ENCODE measurements at places on chromosomes 2 and 18. TPM values are rescaled to one million over a fixed set of nuclear protein-coding genes. Genes with fewer than 3 reads are reported as not detected.

Gene KCMF1
- 21.0 TPM for polyA plus RNA-seq

Gene MOGAT1
- polyA plus RNA-seq, result not detected

Gene GCG
- not detected for polyA plus RNA-seq

Gene BUB1
- polyA plus RNA-seq, result 0.15 TPM

Gene CXCR4
- 9.5 TPM for polyA plus RNA-seq

Gene VIL1
- polyA plus RNA-seq, result 10.5 TPM

Gene RRM2
- 3.6 TPM for polyA plus RNA-seq

Gene TNFAIP6
- 0.28 TPM for polyA plus RNA-seq

Gene GULP1
- polyA plus RNA-seq, result 12.2 TPM

Gene SAG
- not detected for polyA plus RNA-seq

Gene PLGLB1
- polyA plus RNA-seq, result 3.3 TPM

Gene IL36B
- polyA plus RNA-seq, result not detected

Gene IHH
- 3.1 TPM for polyA plus RNA-seq

GRCh38 chr2:189561371-189562038, 19.1 kb downstream of the SLC40A1 start:
- DNase-seq, result no peak

GRCh38 chr2:42923580-42924417, 131.4 kb upstream of the HAAO start:
- no peak for DNase-seq

DNA sequence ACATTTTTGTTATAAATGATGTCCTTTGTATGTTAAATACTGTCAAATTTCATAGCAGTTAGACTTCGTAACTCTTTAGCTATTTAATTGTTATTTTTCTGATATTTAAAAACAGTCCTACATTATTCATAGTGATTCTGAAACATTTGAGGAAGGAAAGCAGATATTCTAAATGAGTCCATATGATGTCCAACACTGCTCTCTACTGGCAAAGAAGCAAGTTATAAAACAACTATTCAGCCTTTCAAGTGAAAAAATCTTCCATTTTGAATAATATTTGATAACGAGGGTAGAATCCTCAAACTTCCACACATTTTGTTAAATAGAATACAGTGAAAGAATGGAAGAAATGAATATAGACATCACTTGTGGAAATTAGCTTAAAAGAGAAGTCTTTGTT, 220.8 kb downstream of the GULP1 start:
- DNase-seq, result peak; percentile 80

- peak; percentile 82 for DNase-seq
These were observed 4.9 kb downstream of the UCN start for GRCh38 chr2:27303093-27304025.

- no peak for DNase-seq
These were observed 84.5 kb upstream of the TAF1B start for GRCh38 chr2:9758741-9759140.

- no peak for DNase-seq
These were observed 65.9 kb upstream of the AFF3 start for GRCh38 chr2:100208141-100208770.

DNA sequence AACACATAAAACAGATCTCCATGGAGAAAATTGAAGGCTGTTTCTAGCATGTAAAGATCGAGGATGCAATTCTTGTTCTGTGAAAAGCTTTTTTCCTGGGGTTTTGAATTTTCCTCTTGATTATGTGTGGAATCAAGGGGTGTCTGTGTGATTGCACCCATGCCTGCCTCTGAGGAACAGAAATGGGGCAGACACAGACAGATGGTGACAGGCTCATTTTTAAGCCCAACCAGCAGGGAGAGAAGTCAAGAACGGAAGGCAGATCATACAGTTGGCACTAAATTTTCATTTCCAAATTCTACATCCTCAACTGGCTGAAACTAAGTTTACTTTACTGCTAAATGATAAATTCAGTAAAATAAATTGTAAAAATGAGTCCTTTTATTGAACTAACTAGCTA, 1037.7 kb upstream of the KLHL29 start:
- no peak for DNase-seq

DNA sequence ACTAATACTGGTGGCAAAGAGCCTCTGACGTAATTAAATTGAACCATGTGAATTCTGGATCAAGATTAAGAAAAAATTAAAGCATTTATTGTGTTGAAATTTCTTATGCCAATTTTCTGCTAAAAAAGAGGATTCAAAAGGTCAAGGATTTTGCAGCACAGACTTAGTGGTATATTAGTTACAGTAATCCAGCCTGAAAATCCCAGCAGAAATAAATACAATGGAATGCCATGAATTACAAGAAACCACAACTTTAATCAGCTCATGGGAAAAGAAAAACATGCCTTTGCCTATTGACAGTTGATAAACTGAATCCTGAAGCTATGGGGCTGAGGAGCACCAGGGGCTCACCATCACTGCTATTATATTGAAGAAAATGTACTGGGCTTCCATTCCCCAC, 114.8 kb upstream of the SATB2 start:
- DNase-seq, result no peak

DNA sequence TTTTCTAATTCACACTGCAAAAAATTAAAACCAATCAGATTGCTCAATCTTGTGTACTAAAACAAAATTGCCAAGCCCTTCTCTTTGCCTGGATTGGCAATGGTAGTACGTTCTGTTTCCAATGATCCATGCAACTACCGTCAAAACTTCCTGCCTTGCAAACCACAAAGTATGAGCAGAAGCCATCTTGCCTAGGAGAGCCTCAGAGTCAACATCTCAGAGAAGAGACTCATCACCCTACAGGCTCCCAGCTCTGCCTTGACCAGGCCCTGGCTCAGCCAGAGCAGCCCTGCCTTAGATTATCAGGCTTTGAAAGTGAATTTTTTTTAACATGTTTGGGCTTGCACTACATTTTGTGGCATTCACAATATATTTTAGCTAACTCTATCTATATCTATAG, 574.1 kb downstream of the SATB2 start:
- DNase-seq, result no peak

DNA sequence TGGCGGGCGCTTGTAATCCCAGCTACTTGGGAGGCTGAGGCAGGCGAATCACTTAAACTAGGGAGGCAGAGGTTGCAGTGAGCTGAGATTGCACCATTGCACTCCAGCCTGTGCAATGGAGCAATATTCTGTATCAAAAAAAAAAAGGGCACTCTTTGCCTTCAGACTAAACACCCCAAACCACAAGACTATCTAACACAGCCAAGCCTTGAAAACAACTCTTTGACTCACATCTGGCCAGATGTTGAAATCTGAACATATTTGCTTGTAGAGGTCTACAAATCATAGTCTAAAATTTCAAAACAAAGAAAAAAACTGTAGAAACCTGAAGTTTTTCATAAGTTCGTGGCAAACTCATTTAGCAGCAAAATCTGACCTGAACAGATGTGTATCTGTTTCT, 94.9 kb downstream of the FAM161A start:
- DNase-seq, result no peak

- DNase-seq, result no peak
These were observed 5.8 kb upstream of the ONECUT2 start for GRCh38 chr18:57429167-57430078.

DNA sequence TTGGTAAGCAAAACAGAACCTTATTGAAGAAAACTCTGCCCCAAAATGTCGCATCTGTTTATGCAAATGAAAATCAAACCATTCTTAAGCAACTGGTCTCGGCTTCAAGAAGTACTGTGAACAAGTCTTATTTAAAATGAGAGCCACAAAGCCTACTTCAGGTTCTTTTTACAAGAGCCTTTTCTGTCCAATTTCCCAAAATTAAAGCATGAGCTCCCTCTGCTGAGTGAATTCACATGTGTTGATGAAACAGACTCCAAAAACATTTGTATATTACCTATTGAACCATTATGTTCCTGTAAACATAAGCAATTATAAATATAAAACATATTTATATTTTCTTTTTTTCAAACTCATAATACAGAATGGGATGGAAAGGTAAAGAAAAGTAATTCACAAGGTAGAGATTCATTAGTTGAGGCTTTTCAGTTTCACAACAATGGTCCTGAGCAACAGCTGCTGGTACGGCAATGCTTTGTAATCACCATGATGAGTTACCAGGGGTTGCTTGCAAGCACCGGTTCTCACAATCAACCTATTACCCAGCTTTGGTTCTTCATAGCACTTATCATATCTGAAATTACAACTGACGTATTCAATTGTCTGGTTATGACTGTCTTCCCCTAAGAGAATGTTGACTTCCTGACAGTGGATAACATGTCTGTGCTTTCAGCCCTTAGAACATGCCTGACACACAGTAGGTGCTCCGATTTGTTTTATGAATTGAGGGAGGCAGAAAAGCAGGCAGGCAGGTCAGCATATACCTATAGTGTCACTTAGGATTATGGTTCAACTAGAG, 108.4 kb upstream of the BZW1 start:
- DNase-seq, result peak; percentile 78

GRCh38 chr2:42035241-42035640, 12.6 kb upstream of the PKDCC start:
- DNase-seq, result no peak

DNA sequence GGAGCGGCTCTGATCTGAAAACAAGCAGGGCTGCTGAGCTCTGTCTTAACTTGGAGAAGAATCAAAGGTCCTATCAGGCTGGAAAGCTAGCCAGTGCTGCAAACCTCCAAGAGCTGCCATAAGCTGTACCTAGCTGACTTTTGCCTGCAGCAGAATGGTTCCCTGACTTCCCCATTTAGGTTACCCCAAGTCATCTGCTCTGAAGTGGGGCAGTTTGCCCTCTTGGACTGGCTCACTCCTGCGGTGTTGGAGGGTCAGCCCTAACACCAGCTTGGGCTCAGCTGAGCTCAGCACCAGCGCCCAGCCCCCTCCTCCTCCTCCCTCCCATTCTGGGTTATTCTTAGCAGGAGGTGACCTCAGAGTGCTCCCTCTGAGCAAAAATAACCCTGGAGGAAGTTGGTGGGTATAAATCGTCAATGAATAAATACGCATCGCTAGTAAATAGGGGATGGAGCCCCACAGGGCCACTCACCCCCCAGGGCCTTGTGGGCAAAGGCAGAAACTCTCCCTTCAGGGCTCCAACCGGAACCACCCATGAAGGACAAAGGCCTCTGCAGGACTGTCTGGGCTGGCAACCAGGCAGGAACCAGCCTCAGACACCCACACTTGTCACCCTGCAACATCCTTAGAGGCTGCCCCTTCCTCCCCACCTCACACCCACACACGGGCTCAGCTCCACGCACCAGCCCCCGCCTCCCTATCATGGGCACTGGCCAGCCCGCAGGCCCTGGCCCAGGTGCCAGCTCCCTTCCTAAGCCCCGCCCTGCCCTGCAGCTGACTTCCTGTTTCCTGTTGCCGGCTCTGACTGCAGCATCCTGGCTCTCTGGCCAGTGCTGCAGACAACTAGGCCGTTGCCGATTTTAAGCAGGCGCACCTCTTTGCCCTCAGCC, 46.9 kb downstream of the DNMT3A start:
- DNase-seq, result no peak

DNA sequence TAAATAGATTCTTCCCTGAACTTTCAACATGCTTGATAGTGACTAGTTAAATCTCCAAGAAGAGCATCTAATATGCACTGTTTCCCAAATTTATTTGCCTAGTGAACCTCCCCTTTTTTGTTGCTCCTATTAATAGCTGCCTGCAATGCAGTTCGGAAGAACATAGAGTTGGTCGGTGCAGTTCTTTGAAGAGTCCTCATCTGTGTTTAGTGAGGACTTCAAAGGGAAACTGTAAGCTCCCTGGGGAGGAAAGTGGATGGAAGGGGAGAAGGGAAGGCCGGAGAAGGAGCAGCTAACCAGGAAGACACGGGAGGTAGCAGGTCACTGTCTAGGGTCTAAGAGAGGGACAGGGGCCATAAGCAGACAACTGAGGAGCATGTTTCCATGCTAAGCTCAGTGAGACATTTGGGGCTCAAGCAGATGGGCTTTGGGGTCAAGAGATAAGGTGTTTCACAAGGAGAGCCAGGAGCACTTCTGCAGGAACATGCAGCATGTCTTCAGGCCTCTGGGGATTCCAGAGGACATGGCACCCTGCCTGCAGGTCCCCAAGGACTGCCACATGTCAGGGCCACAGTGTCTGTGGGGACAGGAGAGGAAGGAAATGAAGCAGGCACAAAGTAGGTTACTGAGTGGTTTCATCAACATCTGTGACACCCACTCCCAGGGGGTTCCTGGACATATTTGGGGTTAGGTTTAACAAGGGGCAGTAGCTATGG, 48.7 kb upstream of the ANXA4 start:
- no peak for DNase-seq

- DNase-seq, result peak; percentile 40
These were observed 35.8 kb downstream of the ANO7 start for GRCh38 chr2:241224018-241224850.

- DNase-seq, result no peak
These were observed 39.0 kb upstream of the TMEM131 start for GRCh38 chr2:98034745-98035144.

GRCh38 chr2:177031438-177032180, 181.0 kb upstream of the HNRNPA3 start:
- DNase-seq, result no peak

DNA sequence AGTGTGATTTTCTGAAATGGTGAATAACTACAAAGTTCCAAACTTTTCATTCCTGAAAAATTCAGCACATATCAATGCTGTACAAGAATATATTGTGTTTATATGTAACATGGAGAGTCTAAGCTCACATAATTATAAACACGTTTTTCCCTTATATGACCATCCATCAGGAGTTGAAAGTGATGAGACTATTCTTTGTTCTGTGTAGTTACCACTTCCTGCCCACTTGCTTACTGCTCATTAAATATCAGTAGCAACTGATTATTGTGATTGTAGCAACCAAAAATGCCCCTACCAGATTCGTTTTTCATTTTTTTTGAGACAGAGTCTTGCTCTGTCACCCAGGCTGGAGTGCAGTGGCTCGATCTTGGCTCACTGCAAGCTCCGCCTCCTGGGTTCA, 30.8 kb downstream of the OTX1 start:
- no peak for DNase-seq

- peak; percentile 88 for DNase-seq
These were observed 15.1 kb downstream of the SPTBN1 start for GRCh38 chr2:54471221-54471711.

DNA sequence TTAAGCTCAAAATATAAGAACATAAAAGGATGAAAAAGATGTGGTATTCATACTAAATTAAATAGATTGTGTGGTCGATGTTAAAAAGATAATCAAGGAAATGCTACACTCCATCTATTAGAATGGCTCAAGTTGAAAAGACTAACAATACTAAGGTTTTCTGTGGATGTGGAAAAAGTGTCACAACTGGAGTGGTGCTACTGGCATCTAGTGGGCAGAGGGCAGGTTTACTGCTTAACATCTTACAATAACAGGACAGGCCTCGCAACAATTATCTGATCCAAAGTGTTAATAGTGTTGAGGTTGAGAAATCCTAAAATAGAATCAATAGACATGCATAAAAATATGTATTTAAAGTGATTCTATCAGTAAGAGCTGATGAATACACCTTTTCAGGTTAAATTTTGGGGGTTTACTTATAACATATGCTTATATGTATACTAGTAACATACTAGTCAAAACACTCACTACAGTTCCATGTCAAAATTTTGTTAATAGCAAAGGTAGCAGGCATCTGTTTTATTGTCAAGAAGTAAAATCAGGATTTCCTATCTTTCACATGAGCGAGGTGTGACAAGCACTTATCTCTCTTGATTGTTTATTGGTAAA, 91.5 kb upstream of the TMEFF2 start:
- DNase-seq, result no peak

GRCh38 chr2:218727502-218728165, 17.0 kb downstream of the TTLL4 start:
- no peak for DNase-seq

Measured in kidney (tissue), 22 donors.